ENCODE measurements at places on chromosomes 5 and 9. TPM values are rescaled to one million over a fixed set of nuclear protein-coding genes. Genes with fewer than 3 reads are reported as not detected.

DNA sequence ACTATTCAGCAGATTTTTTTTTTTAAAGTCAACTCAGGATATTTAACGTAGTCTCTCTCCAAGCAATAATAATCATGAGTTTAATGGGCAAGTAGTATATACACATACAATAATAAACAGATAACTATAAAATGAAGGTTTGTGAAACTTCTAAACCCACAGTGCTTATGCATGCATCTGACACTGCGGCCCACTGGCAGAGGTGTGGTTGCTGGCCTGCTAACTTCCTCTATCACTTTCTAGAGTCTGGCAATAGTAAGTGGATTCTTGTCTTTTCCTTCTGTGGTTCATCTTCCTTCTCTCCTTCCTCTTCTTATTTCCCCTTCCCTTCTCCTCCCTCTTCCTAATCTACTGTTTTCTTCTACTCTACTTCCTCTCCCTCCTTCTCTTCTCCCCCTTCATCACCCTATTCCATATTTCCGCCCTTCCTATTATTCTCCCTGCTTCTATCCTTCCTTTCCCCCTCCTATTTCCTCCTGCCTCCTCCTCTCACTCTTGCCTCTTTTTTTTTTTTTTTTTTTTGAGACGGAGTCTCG, 18.6 kb upstream of the AGXT2 start:
- H3K27ac ChIP-seq = no peak overlapping the region
- H3K36me3 ChIP-seq = no peaks in the 10 kb centered on the region
- DNase-seq = no peak
- no peak overlapping the region for H3K4me3 ChIP-seq

GRCh38 chr5:103446813-103447212, 115.8 kb downstream of the NUDT12 start:
- H3K4me1 ChIP-seq = peaks cover 8% of the 10 kb centered on the region
- H3K27ac ChIP-seq = no peak overlapping the region
- H3K4me3 ChIP-seq = no peak overlapping the region
- peak; percentile 15 for DNase-seq
- H3K27me3 ChIP-seq = no peaks in the 10 kb centered on the region
- H3K36me3 ChIP-seq = no peaks in the 10 kb centered on the region

GRCh38 chr5:73379435-73379834, 69.1 kb downstream of the FOXD1 start:
- peaks cover 52% of the 10 kb centered on the region for H3K27me3 ChIP-seq
- no peaks in the 10 kb centered on the region for H3K36me3 ChIP-seq
- DNase-seq = no peak
- peaks cover 10% of the 10 kb centered on the region for H3K4me1 ChIP-seq
- H3K27ac ChIP-seq = no peak overlapping the region
- H3K4me3 ChIP-seq = no peak overlapping the region

GRCh38 chr5:106454651-106455415, 1215.9 kb downstream of the EFNA5 start:
- H3K4me3 ChIP-seq = no peak overlapping the region
- no peaks in the 10 kb centered on the region for H3K27me3 ChIP-seq
- no peak overlapping the region for H3K27ac ChIP-seq

DNA sequence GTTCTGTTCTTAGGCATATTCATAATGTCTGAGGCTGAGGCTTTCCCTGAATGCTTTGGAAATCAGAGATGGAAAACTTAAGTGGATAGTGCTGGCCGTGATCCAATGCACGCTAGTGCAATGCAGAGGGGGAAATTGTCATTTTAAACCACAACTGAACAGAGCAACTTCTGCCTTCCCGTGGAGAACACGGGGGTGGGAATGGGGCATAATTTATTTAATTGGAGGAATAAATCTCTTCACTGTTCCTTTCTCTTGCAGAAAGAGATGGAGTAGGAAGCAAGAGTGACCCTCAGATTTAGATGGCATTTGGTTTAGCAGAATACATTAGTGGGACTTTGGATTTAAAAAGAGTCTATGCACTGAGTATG, 22.9 kb upstream of the NREP start:
- H3K27ac ChIP-seq = no peak overlapping the region
- no peaks in the 10 kb centered on the region for H3K27me3 ChIP-seq
- no peaks in the 10 kb centered on the region for H3K36me3 ChIP-seq
- DNase-seq = peak; percentile 7
- H3K4me3 ChIP-seq = no peak overlapping the region
- peaks cover 2% of the 10 kb centered on the region for H3K4me1 ChIP-seq

DNA sequence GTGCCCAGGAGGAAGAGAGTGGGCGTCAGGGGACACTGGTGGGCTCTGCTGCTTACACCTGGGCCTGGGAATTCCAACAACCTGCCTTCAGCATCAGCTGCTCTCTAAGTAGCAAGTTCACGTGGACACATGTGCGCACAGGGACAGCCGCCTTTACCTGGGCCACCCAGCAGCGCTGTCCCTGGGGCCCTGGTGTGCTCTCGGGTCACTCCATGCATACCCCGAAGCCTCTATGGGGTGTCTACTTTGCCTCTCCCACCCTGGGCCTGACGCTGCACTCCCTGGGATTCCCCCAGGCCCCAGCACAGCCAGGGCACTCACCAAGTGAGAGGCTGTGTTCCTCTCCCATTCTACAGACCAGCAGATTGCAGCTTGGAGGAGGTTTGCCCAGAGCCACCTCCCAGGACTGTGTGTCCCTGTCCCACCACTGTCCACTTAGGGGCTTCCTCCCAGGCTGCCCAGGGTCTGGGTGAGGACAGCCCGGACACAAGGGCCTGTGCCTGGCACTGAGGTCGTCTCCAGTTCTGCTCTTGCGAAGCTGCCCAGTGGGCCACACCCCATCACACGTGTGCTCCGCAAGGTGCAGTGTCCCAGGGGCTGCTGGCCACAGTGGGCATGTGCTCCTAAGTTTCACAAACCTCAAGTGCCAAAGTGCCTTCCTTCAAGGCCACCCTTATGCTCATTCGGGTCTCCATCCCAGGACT, 5.9 kb downstream of the NINJ1 start:
- no peak overlapping the region for H3K4me3 ChIP-seq
- H3K4me1 ChIP-seq = peaks cover 62% of the 10 kb centered on the region
- H3K27ac ChIP-seq = no peak overlapping the region
- no peaks in the 10 kb centered on the region for H3K36me3 ChIP-seq

- DNase-seq = no peak
- no peaks in the 10 kb centered on the region for H3K27me3 ChIP-seq
- H3K36me3 ChIP-seq = no peaks in the 10 kb centered on the region
Measured at GRCh38 chr9:31912636-31913035, 471.8 kb upstream of the ACO1 start.

DNA sequence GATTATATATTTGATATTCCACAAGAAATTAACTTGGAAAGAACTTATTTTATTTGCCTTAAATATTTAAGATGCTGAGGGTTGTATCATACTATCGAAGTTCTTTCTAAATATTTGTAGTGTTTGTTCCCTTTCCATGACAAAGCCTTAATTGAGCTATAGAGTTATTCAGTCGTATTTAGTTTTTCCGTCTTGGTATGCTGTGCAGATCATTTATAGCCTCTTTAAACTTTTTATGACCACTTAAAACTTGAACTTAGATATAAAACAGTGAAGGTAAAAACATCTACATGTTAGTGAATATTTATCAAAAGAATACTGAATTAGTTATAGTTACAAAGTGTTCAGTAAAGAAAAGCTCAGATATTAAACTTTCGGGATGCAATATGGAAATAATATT, 74.4 kb downstream of the PARP8 start:
- H3K27me3 ChIP-seq = no peaks in the 10 kb centered on the region
- H3K36me3 ChIP-seq = no peaks in the 10 kb centered on the region
- H3K4me3 ChIP-seq = no peak overlapping the region
- no peak overlapping the region for H3K27ac ChIP-seq
- no peaks in the 10 kb centered on the region for H3K4me1 ChIP-seq

- no peak for DNase-seq
- no peak overlapping the region for H3K27ac ChIP-seq
- no peak overlapping the region for H3K4me3 ChIP-seq
- H3K4me1 ChIP-seq = no peaks in the 10 kb centered on the region
- no peaks in the 10 kb centered on the region for H3K36me3 ChIP-seq
Measured at GRCh38 chr5:24428345-24428744, 216.4 kb downstream of the CDH10 start.

GRCh38 chr9:86241216-86241615, 18.2 kb downstream of the C9orf153 start:
- H3K36me3 ChIP-seq = no peaks in the 10 kb centered on the region
- no peaks in the 10 kb centered on the region for H3K27me3 ChIP-seq
- no peak overlapping the region for H3K4me3 ChIP-seq
- H3K27ac ChIP-seq = no peak overlapping the region

- no peak overlapping the region for H3K4me3 ChIP-seq
- no peak overlapping the region for H3K27ac ChIP-seq
- no peaks in the 10 kb centered on the region for H3K4me1 ChIP-seq
- no peak for DNase-seq
- no peaks in the 10 kb centered on the region for H3K36me3 ChIP-seq
Measured at GRCh38 chr5:175195698-175196656, 248.0 kb downstream of the DRD1 start.

GRCh38 chr9:68507806-68508145, 32.9 kb downstream of the TMEM252 start:
- no peaks in the 10 kb centered on the region for H3K4me1 ChIP-seq
- H3K4me3 ChIP-seq = no peak overlapping the region
- no peaks in the 10 kb centered on the region for H3K36me3 ChIP-seq
- DNase-seq = no peak
- H3K27ac ChIP-seq = no peak overlapping the region
- no peaks in the 10 kb centered on the region for H3K27me3 ChIP-seq

DNA sequence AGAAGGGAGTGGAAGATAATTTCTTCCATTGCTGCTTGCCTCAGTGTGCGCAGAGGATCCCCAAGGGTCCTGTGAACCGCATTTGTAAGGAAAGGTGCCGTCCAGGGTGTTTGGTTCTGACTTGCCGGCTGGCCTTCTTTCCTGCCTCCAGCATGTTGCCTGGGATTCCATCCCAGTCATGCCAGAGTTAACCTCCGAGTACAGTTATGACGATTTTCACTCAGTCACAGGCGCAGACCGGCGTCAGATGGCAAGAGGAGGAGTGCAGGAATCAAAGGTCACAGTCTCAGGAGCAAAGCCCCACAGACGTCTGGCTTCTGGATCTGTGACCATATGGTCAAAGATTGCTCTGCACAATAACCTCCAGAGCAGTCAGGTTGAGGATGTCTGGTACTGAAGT, 5.9 kb upstream of the GADD45G start:
- H3K27ac ChIP-seq = no peak overlapping the region
- DNase-seq = no peak
- H3K36me3 ChIP-seq = no peaks in the 10 kb centered on the region

GRCh38 chr9:136597141-136597885, 51.5 kb upstream of the NOTCH1 start:
- H3K27ac ChIP-seq = no peak overlapping the region
- no peaks in the 10 kb centered on the region for H3K27me3 ChIP-seq
- no peaks in the 10 kb centered on the region for H3K4me1 ChIP-seq
- no peak for DNase-seq
- H3K36me3 ChIP-seq = no peaks in the 10 kb centered on the region

DNA sequence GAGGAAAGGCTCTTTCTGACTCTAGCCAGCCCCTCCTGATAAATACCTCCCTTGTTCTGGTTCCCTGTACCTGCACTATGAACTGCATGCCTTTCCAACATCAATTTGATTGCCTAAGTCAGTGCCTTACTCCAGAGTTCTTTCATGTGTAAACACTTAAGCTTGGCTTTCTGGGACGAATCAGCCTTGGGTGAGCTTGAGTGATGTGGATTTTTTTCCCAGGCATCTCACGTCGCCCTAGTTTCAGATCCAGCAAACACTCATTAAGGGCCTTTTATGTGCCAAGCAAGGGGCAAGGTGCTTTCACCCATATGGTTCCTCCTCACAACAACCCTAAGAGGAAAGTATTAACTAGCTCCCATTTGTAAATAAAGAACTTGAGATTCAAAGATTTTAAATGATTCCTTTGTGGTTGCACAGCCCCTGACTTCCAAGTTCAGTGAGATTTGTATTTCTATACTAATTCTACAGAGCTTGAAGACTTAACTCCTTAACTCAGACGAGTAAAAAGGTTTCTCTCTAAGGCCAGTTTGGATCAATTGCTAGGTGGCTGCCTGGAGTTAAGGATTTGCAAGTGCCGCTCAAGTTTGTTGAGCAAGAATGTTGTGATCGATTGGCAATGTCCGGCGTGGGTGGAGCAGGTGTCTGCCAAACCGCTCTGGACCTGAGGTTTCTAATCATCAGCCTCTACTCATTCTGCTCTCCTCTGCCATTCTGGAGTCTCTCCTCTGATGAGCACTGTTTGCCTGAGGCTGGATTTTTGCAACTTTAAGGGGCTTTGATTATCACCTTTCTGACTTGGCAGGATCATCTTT, 20.2 kb upstream of the TJP2 start:
- no peak overlapping the region for H3K27ac ChIP-seq
- H3K4me1 ChIP-seq = peaks cover 17% of the 10 kb centered on the region
- H3K27me3 ChIP-seq = no peaks in the 10 kb centered on the region
- no peak overlapping the region for H3K4me3 ChIP-seq

- H3K36me3 ChIP-seq = no peaks in the 10 kb centered on the region
- no peak overlapping the region for H3K27ac ChIP-seq
- H3K4me3 ChIP-seq = no peak overlapping the region
- no peaks in the 10 kb centered on the region for H3K4me1 ChIP-seq
- DNase-seq = no peak
Measured at GRCh38 chr5:428754-429452, 14.1 kb upstream of the EXOC3 start.

DNA sequence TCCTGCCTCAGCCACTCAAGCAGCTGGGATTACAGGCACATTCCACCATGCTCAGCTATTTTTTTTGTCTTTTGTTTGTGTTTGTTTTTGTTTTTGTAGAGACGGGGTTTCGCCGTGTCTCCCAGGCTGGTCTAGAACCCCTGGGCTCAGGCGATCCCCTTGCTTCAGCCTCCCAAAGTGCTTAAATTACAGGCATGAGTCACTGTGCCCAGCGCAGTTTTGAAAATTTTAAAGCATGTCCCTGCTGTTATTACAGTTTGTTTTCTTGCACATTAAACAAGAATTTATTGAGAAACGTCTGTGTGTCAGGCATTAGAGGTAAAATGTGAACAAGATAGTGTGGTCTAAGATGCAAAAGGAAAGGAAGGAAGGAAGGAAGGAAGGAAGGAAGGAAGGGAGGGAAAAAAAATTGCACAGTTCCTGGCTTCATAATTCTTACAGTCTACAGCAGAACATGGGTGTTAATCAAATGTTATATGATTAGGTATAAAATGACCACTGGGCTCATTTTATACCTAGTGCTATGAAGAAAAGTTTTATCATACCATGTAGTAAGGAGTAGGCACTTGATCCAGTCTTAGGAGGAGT, 205.4 kb downstream of the SNX18 start:
- DNase-seq = no peak
- no peaks in the 10 kb centered on the region for H3K36me3 ChIP-seq
- H3K4me3 ChIP-seq = no peak overlapping the region
- peaks cover 5% of the 10 kb centered on the region for H3K27me3 ChIP-seq
- H3K27ac ChIP-seq = no peak overlapping the region

ECSCR gene
- 377 TPM for total RNA-seq

WWC1 gene
- total RNA-seq = 0.91 TPM

RUFY1 gene
- 44.9 TPM for total RNA-seq

ZNF618 gene
- total RNA-seq = 60.6 TPM

TTLL11 gene
- 4.9 TPM for total RNA-seq

CEP78 gene
- total RNA-seq = 30.2 TPM

SPATA31C1 gene
- not detected for total RNA-seq

NSG2 gene
- total RNA-seq = not detected

TMEM161B gene
- 11.6 TPM for total RNA-seq

Measured in endothelial cell of umbilical vein (primary cell).